ENCODE measurements at places on chromosomes 5 and 9.

DNA sequence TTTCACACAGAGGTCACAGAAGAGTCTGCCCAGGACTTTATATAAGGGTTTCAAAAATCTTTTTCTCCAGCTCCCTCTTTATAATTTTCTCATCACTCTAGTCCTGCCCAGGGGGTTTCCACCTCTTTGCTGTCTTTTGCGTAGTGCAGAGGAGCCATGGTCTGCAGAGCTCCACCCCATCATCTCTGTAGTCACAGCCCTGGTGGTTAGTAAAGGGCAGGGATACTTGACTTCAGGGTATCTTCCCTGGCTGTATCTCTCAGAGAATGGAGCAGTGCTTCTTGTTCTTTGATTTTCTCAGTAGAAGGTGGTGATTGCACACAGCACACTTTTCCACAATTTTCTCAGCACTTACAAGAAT, 900.6 kb upstream of the COX7C start:
- DNase-seq = no peak

DNA sequence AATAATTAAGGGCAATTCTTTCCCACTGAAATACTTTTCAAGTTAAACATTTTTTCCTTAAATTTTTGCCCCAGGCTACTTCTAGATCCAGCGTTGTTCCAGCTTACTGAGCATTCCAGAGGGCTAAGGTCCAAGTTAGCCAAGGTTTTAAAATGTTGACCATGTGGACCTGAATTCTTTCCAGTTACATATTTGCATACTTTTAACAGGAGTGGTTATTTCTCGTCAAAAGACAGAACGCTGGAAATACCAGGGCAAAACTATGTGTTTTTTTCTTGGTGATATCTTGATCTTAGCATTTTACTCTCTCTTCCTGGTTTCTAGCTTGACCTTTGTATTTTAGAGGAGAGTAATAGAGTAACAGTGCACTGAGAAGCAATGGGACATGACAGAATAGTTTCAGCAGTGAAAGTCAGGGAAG, 32.8 kb downstream of the TMC1 start:
- DNase-seq = peak; percentile 90

- DNase-seq = no peak
These were observed 7.8 kb downstream of the MED10 start for GRCh38 chr5:6370580-6370979.

DNA sequence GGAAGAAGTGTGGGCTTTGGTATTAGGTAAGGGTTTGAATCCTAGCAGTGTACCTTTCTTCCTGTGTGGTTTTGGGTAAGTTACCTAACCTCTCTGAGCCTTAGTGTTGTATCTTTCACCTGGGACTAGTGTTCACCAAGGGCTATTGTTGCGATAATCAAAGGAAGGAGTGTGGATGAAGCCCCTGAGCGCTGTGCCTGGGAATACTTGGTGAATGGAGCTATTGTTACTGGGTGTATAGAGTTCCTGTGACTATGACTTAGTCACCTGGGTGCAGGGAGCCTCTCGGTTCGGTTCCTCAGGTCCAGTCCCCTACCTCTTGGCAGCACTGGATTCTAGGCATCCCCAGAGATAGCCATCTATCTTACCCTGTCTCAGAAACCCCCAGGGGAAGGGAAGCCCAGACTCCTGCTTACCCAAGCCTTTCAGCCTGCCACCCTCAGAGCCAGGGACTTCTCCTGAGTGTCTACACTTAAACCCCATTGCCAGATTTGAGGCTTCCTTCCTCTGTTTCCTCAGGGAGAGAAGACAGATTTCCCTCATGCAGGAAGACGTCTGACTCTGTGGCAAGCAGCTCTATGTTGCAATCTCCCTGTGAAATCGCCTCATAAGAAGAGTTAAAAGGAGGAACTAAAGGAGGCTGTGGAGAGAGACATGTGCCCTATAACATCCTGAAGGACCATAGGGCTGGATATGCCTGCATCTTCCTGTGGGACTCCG, 181.0 kb upstream of the PITX1 start:
- DNase-seq = peak; percentile 46

DNA sequence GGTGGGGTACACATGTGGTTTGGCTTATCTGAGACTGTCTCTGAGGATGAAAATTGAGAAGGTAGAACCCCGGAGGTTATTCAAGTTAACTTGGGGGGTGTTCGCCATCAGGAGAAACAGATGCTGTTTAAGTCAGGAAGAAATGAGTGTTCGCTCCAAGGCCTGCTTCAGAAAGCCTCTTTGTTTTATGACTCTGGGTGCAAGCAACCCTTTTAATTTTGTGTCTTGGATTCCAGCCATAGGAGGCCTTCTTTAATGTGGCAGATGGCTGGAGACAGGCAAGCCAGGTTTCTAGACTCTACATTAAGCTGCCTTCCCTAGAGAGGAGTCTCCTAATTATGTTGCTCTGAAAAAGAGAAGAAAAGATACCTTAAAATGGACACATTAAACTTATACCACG, 4.2 kb upstream of the SMAD5 start:
- no peak for DNase-seq

GRCh38 chr5:150144246-150144801, 11.3 kb downstream of the PDGFRB start:
- DNase-seq = peak; percentile 83
